ENCODE measurements at places on chromosomes 5 and 9. TPM values are rescaled to one million over a fixed set of nuclear protein-coding genes. Genes with fewer than 3 reads are reported as not detected.

GRCh38 chr5:97600486-97600885 is 417.4 kb upstream of the RIOK2 start:
- no peak for DNase-seq

Gene APBA1
- total RNA-seq = 0.94 TPM

GRCh38 chr9:110932863-110933262 is 105.4 kb downstream of the LPAR1 start:
- DNase-seq = no peak

DNA sequence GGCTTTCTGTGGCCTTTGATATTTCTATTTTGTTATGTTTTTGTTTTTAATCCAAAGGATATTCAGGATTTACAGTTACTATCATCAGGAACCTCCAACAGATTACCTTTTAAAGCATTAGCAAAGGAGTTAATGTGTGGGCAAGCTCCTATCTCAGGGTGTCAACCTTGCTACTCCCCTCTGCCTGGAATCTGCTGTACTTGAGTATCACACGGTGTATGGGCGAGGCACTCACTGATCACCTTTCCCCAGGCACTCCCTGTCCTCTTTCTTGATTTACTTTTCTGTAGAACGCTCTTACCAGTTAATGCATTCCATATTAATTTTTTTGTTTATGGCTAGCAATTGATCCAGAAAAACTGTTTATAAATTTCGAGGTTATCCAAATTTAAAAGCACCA is 117.0 kb upstream of the GAS1 start:
- DNase-seq = no peak

GRCh38 chr5:38765399-38765861 is 80.4 kb upstream of the OSMR start:
- no peak for DNase-seq

GRCh38 chr9:106535439-106535838 is 327.5 kb upstream of the ZNF462 start:
- no peak for DNase-seq

DNA sequence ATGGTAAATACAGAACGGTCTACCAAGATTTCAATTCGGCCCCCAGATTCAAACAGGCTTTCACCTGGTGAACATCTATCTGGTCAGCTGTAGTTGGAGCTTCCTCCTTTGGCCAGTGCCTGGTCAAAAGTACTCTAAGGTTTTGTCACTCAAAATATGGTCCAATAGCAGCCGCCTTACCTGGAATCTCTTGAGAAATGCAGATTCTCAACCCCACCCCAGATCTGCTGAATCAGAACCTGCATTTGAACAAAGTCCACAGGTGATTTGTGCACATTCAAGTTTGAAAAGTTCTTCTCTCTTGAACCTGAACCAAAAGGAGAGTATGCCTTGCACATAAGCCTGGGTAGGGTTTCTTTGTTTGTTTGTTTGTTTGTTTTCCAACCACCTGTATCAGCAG is 17.6 kb upstream of the WHRN start:
- no peak for DNase-seq

Gene PCDHB3
- 6.4 TPM for total RNA-seq

DNA sequence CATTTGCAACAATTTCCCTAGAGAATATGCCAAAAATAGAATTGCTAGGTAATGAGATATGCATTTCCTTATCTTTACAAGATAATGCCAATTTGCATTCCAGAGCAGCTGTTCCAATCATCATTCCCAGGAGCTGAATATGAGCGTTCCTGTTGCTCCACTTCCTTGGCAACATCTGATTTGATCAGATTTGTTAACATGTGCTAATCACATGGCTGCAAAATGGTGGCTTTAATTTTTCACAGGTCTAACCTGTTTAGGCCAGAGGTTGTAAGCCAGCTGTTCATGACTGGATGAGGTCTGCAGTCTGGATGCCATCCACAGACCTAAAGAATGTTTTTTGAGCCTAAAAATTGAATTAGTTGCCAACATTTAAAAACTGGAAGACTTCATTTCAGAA is 220.7 kb upstream of the IL12B start:
- DNase-seq = no peak

Gene PCDHGA2
- 0.66 TPM for total RNA-seq

- peak; percentile 73 for DNase-seq
Measured at GRCh38 chr5:180860273-180860886, 696 bp downstream of the ZFP62 start.

Gene SPATA31D4
- total RNA-seq = not detected

Gene GBA2
- total RNA-seq = 89.7 TPM

GRCh38 chr9:137035507-137035834 is 3.6 kb upstream of the FUT7 start:
- no peak for DNase-seq

GRCh38 chr5:168877132-168877892 is 298.1 kb upstream of the PANK3 start:
- DNase-seq = no peak

DNA sequence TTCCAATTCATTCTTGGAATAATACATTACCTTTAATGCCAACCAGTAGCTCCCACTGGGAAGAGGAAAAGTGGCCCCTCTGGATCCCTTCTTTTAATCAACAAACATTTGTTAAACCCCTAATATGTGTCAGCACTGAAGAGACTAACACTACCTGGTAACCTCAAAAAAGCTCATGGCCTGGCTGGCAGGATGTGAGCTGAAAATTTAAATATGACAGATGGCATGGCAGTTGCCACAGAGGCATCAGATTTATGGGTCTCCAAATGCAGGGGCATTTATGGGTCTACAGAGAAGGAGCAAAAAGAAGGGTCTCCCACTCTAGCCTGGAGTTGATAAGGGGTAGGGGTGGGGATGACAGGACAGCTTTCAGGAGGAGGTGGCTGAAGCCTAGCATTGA is 12.5 kb downstream of the DNAH5 start:
- no peak for DNase-seq

DNA sequence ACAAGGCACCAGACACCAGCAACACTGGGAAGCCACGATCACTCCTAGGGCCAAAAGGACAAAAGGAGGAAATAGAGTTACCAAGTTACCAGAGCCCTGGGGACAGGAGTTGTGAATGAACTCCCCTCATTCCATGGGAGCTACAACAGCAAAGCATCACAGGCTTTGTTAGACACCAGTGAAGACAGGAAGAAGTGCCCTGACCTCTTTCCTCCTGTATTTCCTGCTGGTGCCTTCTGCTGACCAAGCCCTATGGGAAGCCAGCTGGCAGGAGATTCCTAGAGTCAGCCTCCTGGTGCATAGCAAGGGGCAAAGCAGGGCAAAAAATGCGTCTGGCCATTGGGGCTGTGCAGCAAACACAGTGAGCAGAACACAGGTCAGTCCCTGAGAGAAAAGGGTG is 374.7 kb downstream of the ZSWIM6 start:
- DNase-seq = no peak

DNA sequence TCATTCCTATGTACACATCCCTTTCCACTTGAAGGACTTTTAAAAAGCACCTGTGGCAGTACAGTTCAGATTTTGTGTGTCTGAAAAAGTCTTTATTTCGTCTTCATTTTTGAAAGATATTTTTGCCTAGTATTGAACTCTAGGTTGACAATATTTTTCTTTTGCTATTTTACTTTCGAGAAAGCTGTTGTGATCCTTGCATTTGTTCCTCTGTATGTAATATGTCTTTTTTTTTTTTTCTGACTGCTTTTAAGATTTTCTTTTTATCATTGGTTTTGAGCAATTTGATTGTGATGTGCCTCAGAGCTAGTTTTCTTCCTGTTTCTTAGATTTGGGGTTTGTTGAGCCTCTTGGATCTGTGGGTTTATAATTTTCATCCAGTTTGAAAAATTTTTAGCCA is 13.3 kb downstream of the LCP2 start:
- DNase-seq = no peak

DNA sequence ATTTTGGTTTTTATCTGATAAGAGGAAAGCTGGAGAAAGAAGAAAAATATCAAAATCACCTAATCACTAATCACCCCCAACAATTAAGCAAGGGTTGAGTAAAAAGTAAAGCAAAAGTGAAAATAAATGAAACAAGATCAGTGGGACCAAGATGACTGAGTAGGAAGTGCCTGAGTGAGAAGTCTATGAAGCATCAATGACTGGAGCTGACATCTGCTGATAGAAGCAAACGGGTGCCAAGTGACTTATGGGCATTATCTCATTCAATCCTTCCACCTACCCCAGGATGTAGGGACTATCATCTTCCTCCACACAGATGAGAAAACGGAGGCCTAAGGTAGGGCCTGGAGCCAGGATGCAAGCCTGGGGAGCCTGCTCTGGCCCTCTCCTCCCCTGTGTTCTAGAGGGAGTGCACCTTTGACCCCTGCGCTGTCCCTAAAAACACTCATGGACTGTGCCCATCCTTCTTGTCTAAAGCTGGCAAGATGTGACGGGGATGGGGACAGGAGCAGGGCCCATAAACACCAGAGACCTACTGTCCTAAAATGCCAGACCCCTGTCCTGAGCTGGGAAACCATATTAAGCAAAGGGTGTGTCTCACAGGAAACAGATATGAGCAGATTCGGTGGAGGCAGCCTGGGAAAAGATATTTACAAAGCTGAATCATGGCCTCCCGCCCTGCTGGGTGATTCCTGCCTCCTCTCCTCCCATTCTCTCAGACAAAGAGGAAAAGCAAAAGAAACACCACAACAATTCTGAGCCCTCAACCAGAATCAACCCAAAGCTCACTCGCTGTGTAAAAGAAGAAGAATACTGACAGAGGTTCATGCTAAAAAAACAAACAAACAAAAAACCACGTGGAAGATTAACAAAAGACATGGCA is 116.0 kb downstream of the AUH start:
- no peak for DNase-seq

DNA sequence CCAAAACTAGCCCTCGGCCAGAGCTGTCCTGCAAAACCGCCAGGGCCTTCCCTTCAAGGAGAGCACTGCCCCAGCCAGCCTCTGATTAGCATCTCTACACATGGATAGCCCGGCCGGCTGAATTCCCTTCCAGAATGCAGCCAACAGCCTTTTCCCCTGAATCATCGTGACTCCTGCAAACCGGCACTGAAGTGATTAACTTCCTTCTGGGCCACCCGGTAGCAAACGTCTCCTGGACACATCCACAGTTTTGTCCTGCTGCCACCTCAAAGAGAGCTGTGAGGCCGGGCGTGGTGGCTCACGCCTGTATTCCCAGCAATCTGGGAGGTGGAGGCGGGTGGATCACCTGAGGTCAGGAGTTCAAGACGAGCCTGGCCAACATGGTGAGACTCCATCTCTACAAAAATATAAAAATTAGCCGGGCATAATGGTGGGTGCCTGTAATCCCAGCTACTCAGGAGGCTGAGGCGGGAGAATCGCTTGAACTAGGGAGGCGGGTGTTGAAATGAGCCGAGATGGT is 21.1 kb upstream of the EEIG1 start:
- DNase-seq = peak; percentile 46

DNA sequence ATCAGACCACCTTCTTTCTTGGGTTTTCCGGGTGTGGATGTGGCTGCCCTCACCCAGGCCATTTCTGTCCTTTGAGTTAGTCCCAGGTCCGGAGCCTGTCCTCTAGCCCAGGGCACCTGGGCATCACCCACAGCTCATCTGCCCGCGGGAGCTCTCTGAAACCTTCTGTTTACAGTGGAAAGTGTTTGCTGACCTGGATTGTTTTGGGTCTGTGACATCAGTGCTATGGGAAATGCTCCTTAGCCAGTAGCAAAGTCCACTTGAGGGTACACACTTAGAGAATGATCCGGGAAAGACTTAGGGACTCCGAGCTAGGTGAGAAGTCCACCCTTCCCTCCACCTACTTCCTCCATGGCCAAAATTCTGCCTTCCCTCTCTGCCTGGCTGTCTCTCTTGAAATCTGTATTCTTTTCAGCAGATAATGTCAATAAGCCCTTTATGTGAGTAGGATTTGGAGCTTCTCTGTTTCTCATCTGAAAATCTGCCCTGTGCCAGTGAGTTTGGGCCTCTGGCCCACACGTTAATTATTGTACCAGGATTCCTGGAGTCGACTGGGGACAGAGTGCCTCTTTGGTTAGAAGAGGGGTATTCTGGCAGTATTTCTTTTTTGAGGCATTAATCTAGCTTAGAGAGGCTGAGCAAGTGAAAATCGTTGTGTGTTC is 19.9 kb downstream of the ABLIM3 start:
- no peak for DNase-seq

DNA sequence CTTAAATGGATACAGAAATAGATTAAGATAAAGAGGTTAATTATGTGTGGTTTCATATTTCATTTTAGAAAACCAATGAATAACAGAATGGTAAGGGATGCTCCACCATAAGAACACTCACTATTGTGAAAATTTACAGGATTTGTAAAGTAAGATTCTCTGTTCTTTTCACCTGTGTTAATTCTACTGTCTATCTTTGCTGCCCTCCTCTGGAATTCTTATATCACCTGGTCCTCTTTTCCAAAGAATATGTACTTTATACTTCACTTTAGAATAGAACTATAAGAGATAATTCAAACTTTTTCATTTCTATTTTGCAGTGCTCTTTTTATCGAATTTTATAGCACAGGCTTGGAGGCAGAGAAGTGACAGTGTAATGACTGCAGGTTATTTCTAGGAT is 213.4 kb downstream of the LURAP1L start:
- no peak for DNase-seq

DNA sequence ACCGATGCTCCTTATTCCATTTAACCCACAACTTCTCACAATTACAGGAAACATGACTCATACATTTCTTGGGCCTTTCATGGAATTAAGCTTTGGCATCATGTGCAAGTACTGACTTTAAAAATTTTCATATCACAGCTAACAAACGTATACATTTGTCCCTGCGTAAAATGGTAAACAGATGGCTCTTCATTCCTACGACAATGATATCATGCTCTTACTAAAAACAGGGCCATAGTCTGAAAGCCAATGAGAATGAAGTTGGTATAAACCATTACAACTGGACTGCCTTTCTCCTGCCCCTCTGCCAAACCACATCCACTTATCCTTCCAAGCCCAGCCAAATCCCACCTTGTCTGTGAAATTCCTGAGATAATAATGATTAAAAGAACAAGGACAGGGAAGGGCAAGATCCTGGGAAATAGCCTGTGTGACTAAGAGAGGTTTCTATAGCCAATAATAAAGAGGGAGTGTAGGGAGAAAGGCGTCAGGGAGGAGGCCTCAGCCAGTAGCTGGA is 44.9 kb upstream of the ZNF366 start:
- no peak for DNase-seq

DNA sequence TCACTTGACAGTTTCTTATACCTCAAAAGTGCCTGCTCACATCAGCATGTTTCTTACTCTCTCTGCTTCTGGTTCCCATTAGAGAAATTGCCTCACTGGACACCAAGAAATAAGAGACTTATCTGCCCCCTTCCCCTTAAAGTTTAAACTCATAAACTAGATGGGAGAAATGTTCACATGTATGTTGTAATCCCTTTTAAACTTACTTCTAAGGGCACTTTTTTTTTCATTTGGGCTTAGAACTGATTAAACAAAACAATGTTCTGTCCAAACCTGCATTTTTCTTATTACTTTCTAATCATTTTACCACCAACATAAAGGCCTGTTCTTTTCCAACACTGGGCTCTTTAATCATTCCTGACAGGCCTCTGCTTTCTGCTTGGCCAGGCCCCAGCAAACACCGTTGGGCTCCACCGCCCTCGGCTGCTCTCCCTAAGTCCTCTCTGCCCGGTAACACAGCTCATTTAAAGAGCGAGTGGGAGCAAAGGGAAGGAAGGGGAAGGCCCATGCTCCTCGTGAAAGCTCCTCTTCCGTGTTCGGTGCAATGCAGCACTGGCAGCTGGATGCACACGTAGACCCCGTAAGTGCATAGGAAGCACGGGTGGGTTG is 53.4 kb downstream of the ROR2 start:
- DNase-seq = no peak

Gene ISCA1
- 36.5 TPM for total RNA-seq

All from WTC11 (cell line).